ENCODE measurements at places on chromosomes 16 and 17. TPM values are rescaled to one million over a fixed set of nuclear protein-coding genes. Genes with fewer than 3 reads are reported as not detected.

The NPIPA3 gene
- total RNA-seq: 1.7 TPM

The SCN4A gene
- total RNA-seq: 1.2 TPM

The GDPD1 gene
- not detected for total RNA-seq

The MT1X gene
- total RNA-seq: 281 TPM

The KCNJ18 gene
- total RNA-seq: not detected

DNA sequence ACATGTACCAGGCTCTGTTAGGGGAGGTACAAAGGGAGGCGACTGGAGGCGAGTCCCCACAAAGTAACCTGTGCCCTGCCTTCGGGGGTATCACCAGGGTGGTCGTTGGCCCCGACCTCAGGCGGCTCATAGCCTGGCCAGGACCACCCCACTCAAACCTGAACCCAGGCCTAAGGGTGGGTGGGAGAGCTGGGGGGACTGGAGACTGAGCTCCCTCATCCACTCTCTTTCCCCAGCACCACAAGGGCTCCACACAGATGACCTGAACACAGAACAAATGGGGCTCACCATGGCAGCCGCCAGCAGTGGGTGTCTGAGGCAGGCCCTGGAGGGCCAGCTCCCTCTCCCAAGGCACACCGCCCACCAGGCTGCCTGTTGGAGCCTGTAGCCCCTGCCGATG lies 120.6 kb upstream of the TNRC6C start:
- H3K27ac ChIP-seq: no peak overlapping the region
- DNase-seq: no peak
- no peaks in the 10 kb centered on the region for H3K36me3 ChIP-seq
- H3K4me3 ChIP-seq: no peak overlapping the region
- peaks cover 47% of the 10 kb centered on the region for H3K4me1 ChIP-seq
- no peaks in the 10 kb centered on the region for H3K27me3 ChIP-seq

- peaks cover 4% of the 10 kb centered on the region for H3K27me3 ChIP-seq
- H3K36me3 ChIP-seq: no peaks in the 10 kb centered on the region
- peaks cover 6% of the 10 kb centered on the region for H3K4me1 ChIP-seq
- no peak for DNase-seq
- H3K4me3 ChIP-seq: no peak overlapping the region
- H3K27ac ChIP-seq: no peak overlapping the region
Observed at GRCh38 chr17:15930426-15930825, 14.5 kb upstream of the ADORA2B start.

DNA sequence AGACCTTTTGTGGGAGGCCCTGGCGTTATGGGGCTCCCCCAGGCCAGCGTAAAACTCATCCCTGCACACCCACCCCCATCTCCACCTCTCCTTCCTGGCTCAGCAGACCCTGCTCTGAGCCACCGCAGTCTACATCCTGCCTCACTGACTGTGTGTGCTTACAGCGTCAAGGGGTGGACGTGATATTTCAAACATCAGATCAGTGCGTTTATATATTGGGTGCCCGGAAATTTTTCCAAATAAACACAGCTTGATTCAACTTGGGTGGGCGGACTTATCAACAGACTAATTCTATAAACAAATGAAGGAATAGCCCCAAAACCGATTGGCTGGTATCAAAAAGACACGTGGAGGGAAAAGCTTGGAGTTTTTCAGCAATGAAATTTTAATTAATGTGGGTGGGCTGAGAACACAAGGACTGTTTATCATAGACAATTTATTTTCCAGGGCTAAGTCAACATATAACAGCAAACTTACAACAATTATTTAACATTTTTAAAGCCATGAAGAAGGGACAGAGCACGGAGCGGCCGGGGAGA lies at the start of gene FOXL1:
FOXL1 (plus strand) TSS at position 489 of the 539 bp plus-strand sequence. CDS start 175 bp downstream, outside the sequence.
- DNase-seq: no peak
- peaks cover 91% of the 10 kb centered on the region for H3K27me3 ChIP-seq
- peak within 1 kb of the TSS; percentile 75 for H3K27ac ChIP-seq
- H3K4me1 ChIP-seq: peaks cover 36% of the 10 kb centered on the region
- H3K4me3 ChIP-seq: peak within 1 kb of the TSS; percentile 26

- no peak overlapping the region for H3K4me3 ChIP-seq
- no peaks in the 10 kb centered on the region for H3K27me3 ChIP-seq
- peak; percentile 25 for DNase-seq
- H3K27ac ChIP-seq: peak overlapping the region; percentile 75
- peaks cover 13% of the 10 kb centered on the region for H3K4me1 ChIP-seq
Observed at GRCh38 chr17:10738521-10739258, 8.9 kb upstream of the TMEM220 start.

DNA sequence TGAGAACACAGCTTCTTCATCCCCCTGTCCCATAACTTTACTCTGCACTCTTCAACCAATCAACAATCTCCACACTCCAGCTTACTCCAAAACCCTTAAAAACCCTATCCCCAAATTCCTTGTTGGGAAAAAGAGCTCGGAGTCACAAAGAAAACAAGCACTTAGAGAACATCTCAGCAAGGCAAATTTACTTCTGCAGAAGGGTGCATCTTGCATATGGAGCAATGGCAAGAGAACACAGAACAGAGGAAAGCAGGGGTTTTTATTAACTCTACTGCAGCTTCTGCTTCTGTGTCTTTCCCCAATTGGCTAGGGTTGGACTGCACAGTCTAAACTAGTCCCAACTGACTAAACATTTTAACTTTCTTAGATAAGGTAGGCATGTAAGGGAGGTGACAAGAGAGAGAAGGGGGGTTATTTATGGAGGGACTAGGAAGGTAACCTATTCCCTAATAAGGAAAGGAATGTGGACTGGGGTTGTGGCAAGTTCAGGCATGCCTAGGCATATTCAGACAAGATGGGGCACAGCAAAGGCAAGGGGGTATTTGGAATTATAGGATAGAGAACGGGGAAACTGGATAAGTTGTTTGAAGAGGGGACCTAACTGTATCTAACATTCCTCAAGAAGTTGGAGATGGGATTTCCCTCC lies 125.5 kb downstream of the CACNG3 start:
- H3K4me3 ChIP-seq: no peak overlapping the region
- H3K36me3 ChIP-seq: no peaks in the 10 kb centered on the region
- no peaks in the 10 kb centered on the region for H3K27me3 ChIP-seq
- no peaks in the 10 kb centered on the region for H3K4me1 ChIP-seq
- no peak for DNase-seq

GRCh38 chr16:46573008-46573833 lies 48.0 kb downstream of the SHCBP1 start:
- H3K36me3 ChIP-seq: no peaks in the 10 kb centered on the region
- H3K4me3 ChIP-seq: no peak overlapping the region
- no peaks in the 10 kb centered on the region for H3K4me1 ChIP-seq
- H3K27me3 ChIP-seq: no peaks in the 10 kb centered on the region

DNA sequence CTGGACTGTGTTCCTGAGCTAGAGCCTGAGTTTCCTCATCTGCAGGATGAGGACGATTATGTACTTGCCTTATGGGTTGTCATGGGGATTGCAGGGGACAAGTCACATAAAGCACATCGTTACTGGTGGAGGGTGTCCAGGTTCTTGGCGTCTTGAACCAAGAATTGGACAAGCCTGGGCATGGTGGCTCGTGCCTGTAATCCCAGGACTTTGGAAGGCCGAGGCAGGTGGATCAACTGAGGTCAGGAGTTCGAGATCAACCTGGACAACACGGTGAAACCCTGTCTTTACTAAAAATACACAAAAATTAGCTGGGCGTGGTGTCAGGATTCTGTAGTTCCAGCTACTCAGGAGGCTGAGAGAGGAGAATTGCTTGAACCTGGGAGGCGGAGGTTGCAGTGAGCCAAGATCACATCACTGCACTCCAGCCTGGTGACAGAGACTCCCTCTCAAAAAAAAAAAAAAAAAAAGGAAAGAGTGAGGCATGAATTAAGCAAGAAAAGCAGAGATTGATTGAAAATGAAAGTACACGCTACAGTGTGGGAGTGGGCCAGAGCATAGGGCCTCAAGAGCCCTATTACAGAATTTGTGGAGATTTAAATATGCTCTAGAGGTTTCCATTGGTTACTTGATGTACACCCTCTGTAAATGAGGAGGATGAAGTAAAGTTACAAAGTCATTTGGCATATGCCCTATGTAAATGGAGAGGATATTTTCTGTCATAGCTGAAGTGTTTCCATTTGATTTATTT lies 30.7 kb downstream of the ADGRG5 start:
- H3K27me3 ChIP-seq: no peaks in the 10 kb centered on the region
- peaks cover 4% of the 10 kb centered on the region for H3K4me1 ChIP-seq
- H3K4me3 ChIP-seq: no peak overlapping the region
- H3K27ac ChIP-seq: no peak overlapping the region
- H3K36me3 ChIP-seq: no peaks in the 10 kb centered on the region

GRCh38 chr16:69064124-69064763 lies 41.2 kb upstream of the HAS3 start:
- no peaks in the 10 kb centered on the region for H3K4me1 ChIP-seq
- DNase-seq: no peak
- no peak overlapping the region for H3K4me3 ChIP-seq

GRCh38 chr17:50865868-50866260 lies 290 bp downstream of the TOB1 start:
- H3K4me3 ChIP-seq: peak overlapping the region; percentile 99
- H3K27me3 ChIP-seq: no peaks in the 10 kb centered on the region
- peaks cover 51% of the 10 kb centered on the region for H3K4me1 ChIP-seq
- H3K36me3 ChIP-seq: peaks cover 29% of the 10 kb centered on the region
- no peak for DNase-seq

GRCh38 chr16:12468552-12468951 lies 335.1 kb downstream of the CPPED1 start:
- no peaks in the 10 kb centered on the region for H3K36me3 ChIP-seq
- DNase-seq: no peak
- no peak overlapping the region for H3K27ac ChIP-seq
- H3K4me1 ChIP-seq: no peaks in the 10 kb centered on the region
- H3K4me3 ChIP-seq: no peak overlapping the region

DNA sequence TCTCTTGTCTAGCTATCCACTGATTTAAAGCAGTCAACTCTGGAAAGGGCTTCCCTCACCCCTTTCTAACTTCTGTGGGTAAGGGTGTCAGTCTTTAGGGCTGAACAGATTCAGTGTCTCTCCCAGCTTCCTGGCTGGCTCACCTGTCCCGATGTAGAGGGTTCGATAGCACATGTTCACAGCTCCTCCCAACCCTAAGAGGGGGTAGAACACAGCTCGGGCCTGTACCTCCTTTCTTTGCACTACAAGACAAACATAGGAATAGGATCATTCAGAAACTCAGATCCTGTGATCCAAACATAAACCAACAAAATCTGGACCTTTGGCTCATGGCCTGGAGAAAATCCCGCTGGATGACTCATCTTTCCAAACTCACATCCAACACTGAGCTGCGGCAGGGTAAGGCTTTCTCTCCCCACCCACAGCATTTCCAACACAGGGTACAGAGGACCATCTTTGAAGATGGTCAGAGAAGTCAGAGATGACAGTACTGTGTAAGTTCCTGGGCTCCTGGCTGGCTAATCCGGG lies 5.8 kb upstream of the DHRS13 start:
- H3K4me3 ChIP-seq: no peak overlapping the region
- H3K27ac ChIP-seq: peak overlapping the region; percentile 83
- DNase-seq: peak; percentile 71
- peaks cover 71% of the 10 kb centered on the region for H3K36me3 ChIP-seq
- H3K27me3 ChIP-seq: no peaks in the 10 kb centered on the region

DNA sequence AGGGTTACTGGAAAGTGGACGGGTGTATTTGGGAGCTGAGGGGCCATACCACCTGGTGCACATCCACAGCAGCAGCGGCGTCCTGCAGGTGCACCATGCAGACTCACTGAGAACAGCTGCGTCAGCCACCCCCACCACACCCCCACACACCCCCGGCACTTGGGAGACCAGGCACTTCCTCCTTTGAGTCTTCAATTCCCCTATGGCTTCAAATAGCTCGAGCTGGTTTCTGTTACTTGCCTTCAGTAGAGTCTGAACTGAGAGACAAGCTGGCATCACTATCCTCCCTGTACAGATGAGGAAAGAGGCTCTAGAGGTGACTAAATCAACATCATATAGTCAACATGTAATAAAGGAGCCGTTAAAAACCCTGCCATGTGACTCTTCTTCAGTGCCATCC lies 15.4 kb downstream of the CUEDC1 start:
- no peaks in the 10 kb centered on the region for H3K27me3 ChIP-seq
- no peaks in the 10 kb centered on the region for H3K36me3 ChIP-seq
- peaks cover 75% of the 10 kb centered on the region for H3K4me1 ChIP-seq
- DNase-seq: peak; percentile 69

DNA sequence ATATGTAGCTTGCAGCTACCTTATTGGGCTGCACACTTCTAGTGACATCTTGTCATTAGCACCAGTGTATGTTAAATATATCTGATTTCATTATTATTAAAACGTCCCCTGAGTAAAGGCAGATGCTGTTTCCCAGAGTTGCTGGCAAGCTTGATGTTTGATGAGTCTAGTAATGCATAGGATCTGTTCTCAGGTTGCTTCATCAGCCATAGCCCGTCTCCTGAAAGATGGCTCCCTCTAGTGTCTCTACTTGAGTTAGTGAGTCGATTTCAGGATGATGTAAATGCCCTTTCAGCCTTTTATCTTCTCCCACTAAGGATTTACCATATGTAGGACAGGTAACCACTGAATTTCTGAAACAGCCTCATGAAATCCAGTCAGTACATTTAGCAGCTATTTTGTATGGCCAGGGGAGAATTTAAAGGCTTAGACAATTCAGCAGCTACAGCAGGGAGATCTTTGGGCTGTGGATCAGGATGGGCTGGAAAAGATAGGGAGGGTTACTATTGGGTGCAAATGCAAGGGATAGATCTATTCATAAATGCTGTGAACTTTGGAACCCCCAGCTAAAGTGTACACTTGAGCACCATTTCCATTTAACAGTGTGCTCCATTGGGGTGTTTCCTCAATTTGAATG lies 376.3 kb downstream of the CNTNAP4 start:
- peak; percentile 76 for DNase-seq
- H3K27ac ChIP-seq: no peak overlapping the region
- H3K36me3 ChIP-seq: no peaks in the 10 kb centered on the region
- no peaks in the 10 kb centered on the region for H3K27me3 ChIP-seq

GRCh38 chr17:48647103-48647962 lies 21.2 kb upstream of the HOXB9 start:
- H3K27ac ChIP-seq: no peak overlapping the region
- peaks cover 20% of the 10 kb centered on the region for H3K27me3 ChIP-seq
- H3K4me3 ChIP-seq: peak overlapping the region; percentile 40

DNA sequence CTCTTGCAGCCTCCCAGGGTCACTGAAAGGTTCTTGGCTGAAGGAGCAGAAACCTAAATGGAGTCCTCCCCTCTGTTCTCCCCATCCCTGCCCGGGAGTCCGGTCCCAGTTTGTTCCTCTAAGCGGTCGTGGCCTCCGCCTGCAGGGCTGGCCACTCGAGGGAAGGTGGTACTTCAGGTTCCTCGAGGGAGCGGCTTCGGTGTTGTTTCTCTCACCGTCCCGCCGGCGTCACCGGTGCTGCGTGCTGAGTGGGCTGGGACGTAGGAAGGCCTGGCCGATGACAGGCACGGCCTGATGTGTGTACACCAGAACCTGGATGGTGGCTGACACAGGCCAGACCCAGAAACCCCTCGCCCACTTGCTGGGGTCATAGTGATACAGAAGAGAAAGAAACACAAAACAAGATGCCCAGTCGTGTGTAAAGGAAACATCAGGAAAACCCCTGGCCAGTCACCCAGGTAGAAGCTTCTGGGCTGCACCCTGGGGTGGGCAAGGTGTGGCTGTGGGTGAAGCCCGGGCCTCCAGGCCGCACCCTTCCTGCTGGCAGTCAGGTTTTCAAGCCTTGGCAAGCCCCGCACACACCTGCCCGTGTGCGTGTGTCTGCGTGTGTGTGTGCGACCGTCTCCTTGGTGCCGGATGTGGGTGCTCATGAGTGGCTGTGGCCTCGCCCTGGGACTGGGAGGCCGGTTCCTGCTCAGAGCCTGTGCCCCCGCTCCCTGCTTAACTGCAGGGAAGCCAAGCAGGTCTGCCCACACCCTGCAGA lies 52.0 kb downstream of the BAIAP2 start:
- H3K27me3 ChIP-seq: no peaks in the 10 kb centered on the region
- H3K36me3 ChIP-seq: peaks cover 48% of the 10 kb centered on the region
- H3K4me3 ChIP-seq: no peak overlapping the region
- H3K27ac ChIP-seq: peak overlapping the region; percentile 93
- DNase-seq: peak; percentile 66
- peaks cover 51% of the 10 kb centered on the region for H3K4me1 ChIP-seq

All from stomach (tissue), 19 donors.